Stimulated activated CD8-positive, alpha-beta memory T cell treated with anti-CD3 and anti-CD28 coated beads, Interleukin-4, amount 100 ng/mL, for 1 hour (primary cell): ENCODE measurements at places on chromosomes 11 and 22.

DNA sequence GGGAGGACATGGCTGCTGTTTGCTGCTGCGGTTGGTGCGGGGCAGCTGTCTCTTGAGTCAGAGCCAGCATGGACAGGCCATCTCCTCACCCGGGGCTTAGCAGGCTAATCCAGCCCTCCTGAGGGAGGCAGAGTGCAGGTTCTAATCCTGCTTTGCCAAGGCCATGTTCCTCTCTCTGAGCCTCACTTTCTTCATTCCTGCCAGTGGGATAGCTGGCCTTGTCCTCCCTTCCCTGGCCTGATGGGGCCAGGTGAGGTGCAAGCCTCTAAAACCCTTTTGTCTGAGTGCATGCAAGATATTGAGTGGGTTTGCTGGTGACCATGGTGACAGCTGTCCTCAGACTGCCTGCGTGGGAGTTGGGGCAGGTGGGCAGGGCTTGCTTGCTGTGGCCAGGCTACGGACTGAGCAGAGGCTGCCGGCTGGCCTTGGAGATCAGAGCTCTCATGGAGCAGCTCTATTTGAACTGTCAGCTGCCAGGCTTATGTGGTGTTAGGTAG, 3.6 kb downstream of the USP35 start:
- DNase-seq: no peak

GRCh38 chr11:116331381-116331780, 441.4 kb downstream of the BUD13 start:
- no peak for DNase-seq

DNA sequence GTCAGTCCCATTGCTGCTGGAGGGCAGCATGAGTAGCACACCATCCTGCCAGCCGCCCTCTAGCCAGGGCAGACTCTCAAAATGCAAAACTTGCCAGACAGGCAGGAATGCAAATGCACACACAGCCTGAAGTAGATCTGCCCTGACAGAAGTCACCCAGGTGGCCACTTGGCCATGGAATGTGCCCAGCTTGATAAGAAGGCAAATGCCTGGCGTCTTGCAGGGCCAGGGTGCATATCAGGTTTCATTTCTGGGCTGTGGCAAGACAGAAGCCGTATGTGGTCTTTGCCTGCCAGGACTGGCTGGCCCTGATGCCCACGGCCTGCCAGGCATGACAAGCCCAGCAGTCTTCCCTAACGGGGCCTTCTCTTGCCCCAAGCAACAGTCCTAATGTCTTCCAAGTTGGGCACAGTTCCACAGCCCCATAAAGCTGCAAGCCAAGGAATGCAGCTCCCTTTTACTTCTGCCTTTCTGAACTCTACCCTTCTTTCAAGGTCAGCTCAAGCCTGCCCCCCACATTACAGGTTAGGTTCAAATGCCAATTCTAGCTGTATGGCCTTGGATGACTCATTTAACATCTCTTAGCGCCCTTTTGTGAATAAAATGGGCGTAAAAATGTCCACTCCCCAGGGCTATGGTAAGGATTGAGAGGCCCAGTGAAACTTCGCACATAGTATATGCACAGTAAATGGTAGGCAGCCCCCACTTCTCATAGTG, 29.7 kb downstream of the POU2AF3 start:
- DNase-seq: no peak

DNA sequence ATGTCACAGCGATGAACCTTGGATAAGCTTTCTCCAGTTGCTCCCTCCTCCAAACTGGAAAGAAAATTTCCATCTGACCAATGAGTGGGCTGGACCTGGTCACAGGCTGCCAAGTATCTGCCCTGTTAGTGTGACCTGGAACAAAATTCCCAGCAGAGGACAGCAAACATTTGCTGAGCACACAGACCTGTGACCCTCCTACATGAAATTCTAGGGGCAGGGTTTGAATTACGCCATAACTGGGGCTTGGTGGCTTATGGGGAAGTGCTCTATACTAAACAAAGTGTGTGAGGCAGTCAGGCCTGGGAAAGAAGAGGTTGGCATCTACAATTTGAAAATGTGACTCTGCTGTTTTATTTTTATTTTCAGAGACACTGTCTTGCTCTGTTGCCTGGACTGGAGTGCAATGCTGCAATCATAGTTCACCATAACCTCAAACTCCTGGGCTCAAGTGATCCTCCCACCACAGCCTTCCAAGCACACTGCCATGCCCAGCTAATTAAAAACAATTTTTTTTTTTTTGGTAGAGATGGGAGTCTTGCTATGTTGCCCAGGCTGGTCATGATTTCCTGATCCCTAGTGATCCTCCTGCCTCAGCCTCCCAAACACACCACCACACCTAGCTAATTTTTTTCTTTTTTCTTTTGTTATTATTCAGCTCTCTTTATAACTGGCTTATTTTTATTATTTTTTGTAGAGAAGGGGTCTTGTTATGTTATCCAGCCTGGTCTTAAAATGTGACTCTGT, 13.6 kb upstream of the XBP1 start:
- no peak for DNase-seq

- DNase-seq: no peak
Observed at GRCh38 chr11:74012074-74012809, 3.4 kb upstream of the UCP3 start.

- no peak for DNase-seq
Observed at GRCh38 chr11:12150831-12151382, 40.5 kb downstream of the MICAL2 start.

GRCh38 chr11:61273178-61274078, 21.7 kb downstream of the VWCE start:
- DNase-seq: no peak

GRCh38 chr11:110720431-110721275, 8.4 kb upstream of the ARHGAP20 start:
- DNase-seq: no peak

- no peak for DNase-seq
Observed at GRCh38 chr11:93572171-93572570, 29.0 kb upstream of the SMCO4 start.
